ENCODE measurements at places on chromosomes 11 and 22. TPM values are rescaled to one million over a fixed set of nuclear protein-coding genes. Genes with fewer than 3 reads are reported as not detected.

GRCh38 chr11:94801866-94802460 lies 33.8 kb downstream of the AMOTL1 start:
- DNase-seq = no peak

- DNase-seq = no peak
Observed at GRCh38 chr11:47123094-47123493, 53.6 kb downstream of the ARFGAP2 start.

DNA sequence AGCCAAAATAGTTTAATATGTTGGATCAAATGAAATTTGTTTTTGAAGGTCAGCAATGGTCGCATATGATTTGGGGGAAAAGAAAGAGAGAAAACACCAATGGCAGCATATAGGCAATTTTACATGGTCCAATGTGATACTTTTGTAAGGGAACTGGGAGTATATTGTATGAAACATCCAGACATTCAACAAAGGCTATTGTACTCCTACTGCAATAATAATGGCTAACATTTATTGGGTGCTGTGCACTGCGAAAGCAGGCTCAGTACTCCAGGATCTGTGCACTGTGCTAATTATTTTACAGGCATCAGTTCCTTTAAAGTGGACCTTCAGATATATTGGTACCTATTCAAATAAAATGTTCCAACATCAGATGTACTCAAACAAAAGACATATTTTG lies 5.9 kb upstream of the OR10V1 start:
- no peak for DNase-seq

Gene LMNTD2
- 5.1 TPM for total RNA-seq

Gene GATD1
- 33.1 TPM for total RNA-seq

Gene OR4A16
- not detected for total RNA-seq
